NCI-H345 (cell line): ENCODE measurements at places on chromosomes 1 and 21.
A peak's percentile ranks its signal among the peaks of the same experiment; 100 is the strongest.

- peak; percentile 94 for DNase-seq
Observed at GRCh38 chr21:44709426-44710293, 1.7 kb downstream of the TSPEAR start.

DNA sequence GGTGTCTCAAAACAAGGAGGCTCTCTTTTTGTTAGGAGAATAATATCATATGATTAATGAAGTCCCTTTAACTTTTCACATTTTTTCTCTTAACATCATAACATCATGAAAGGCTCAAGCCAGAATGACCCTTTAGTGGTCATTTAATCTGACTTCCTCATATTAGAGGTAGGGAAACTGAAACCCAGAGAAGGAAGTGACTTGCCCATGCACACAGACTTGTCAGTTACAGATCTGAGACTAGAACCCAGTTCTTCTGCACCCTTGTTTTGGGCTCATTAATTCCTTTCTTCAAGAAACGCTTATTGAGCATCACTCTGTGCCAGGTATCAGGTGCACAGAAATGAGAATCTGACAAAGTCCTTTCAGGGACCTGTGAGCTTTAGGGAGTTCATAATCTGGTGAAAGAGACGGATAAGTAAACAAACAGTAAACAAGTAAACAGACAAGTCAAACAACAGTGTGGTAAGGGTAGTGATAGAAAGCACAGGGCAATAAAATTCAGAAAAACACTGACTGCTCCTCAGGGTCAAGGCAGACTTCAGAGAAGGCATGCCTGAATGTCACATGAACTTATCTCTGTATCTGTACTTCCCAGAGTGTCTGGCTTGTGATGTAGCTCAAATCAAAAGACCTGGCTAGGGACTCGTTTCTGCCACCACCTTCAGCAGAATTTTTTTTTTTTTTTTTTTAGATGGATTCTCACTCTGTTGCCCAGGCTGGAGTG lies 38.3 kb upstream of the OSBPL9 start:
- DNase-seq = no peak

GRCh38 chr1:33393524-33393923 lies 37.4 kb downstream of the PHC2 start:
- no peak for DNase-seq

DNA sequence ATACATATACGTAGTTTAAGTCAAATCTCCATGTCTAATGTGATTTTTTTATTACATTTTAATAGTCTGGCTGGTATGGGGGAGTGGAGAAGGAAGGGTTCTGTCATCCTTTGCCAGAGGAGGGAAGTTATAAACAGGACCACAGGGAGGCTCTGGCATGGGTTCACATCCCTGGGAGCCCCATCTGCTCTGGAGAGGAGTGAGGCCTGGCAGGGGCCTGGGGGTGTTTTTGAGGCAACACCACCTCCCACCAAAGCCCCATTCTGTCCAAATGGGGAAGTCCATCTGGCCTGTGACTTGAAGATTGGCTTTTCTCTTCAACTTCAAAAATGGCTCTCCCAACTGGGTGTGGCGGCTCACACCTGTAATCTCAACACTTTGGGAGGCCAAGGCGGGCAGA lies 15.8 kb downstream of the DISP3 start:
- no peak for DNase-seq

- no peak for DNase-seq
Observed at GRCh38 chr1:202283991-202284390, 57.7 kb downstream of the UBE2T start.

- DNase-seq = no peak
Observed at GRCh38 chr1:69852151-69852550, 284.4 kb downstream of the LRRC7 start.

DNA sequence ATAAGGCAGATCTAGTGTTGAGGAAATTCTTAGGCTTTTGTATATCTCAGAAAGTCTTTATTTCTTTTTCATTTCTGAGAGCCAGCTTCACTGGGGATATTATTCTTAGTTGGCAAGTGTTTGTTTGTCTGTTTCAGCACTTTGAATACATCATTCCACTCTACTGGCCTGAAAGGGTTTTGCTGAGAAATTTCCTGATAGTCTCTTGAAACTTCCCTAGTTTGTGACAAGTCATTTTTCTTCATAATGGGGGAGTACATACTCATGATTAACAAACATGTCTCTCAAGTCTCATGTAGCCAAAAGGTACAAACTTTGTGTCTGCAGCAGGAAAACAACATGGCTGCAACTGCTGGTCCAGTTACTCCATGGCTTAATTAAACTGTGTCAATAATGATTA lies 6.3 kb upstream of the KRTAP26-1 start:
- DNase-seq = no peak

DNA sequence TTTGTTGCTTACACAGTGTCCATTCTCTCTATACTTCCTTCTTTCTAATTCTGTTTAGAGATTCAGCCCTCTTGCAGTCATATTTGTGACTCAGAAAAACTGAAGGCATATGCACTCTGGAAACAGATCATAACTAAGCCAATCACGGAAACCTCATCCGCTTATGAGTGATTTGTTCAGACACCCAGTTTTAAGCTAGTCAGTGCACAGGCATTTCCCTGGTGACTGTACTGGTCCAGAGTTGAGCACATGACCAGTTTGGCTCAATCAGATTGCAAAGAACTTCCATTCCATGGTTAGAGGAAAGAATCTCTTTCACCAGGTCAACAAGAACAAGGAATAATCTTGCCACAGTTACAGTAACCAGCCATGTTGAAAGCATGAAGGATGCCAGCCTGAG lies 69.2 kb upstream of the SGIP1 start:
- no peak for DNase-seq

DNA sequence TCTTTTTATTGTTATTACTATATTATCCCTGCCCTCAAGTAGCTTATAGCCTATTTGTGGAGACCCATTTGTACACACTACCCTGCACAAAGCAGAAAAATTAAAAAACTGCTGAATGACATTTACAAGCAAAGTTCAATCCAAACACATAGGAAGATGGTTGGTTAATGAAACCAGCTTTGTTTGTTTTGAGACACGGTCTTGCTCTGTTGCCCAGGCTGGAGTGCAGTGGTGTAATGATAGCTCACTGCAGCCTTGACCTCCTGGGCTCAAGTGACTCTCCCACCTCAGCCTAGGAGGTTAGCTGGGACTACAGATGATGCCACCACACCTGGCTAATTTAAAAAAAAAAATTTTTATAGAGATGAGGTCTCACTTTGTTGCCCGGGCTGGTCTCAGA lies 31.6 kb downstream of the TGFB2 start:
- DNase-seq = no peak

GRCh38 chr1:6275826-6276782 lies 15.2 kb upstream of the GPR153 start:
- no peak for DNase-seq

DNA sequence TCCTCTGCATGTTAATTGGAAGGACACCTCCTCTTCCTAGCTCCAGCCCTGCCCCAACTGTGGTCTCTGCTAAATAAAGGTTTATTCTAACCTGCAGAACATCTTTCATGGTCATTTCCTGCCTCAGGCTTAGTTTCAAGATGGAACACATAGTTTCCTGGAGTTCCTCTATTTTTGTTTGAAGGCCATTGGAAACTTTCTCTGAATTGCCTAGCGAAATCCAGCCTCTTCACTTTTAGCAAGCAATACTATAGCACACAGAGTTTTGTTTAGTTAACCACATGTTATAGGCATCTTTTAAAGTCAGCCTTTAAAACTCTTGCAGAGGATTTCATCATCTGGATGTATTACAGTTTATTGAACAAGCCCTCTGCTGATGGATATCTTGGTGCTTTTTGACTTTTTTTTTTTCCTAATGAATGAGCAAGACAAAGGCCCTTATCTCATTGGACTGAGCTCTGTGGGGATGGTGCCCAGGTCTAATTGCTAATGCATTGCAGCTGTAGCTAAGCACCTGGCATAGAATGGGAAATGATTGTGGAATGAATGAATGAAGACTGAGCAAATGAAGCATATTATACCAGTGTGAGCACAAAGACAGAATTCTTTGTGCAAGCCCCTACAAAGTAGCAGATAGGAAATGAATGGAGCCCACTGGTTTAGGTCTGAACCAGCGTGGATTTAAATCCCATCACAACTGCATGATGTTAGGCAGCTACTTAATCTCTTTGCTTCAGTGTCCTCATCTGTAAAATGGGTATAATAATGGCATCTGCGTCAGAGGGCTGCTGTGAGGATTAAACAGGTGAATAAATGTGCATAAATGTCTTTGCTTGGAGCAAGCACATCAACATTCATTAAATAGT lies 641 bp upstream of the CFAP107 start:
- DNase-seq = no peak

- DNase-seq = no peak
Observed at GRCh38 chr1:154466921-154467417, 35.0 kb upstream of the TDRD10 start.

DNA sequence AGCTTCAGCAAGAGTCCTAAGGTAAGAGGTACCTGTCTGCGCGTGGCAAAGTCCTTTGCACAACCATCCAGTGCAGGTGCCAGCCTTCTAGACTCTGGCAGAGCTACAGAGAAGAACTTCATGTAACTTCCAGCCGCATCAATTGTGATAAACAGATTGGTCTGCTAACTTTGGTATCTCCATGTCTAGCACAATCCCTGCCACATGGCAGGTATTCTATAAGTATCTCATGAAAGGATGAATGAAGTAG lies 29.8 kb downstream of the CD48 start:
- no peak for DNase-seq
